ENCODE measurements at places on chromosomes 12 and 14. TPM values are rescaled to one million over a fixed set of nuclear protein-coding genes. Genes with fewer than 3 reads are reported as not detected.

The R3HDM2 gene
- total RNA-seq, result 24.9 TPM

The C12orf56 gene
- not detected for total RNA-seq

The NR2C1 gene
- total RNA-seq, result 29.5 TPM

The TMEM52B gene
- total RNA-seq, result not detected

The MANSC4 gene
- total RNA-seq, result not detected

The TAS2R30 gene
- total RNA-seq, result 2.0 TPM

The SPATS2 gene
- 22.7 TPM for total RNA-seq

The RFX4 gene
- total RNA-seq, result not detected

The TROAP gene
- total RNA-seq, result 48.8 TPM

The SCNN1A gene
- total RNA-seq, result 0.56 TPM

The TTLL5 gene
- 21.4 TPM for total RNA-seq

Measured in GM12878 (cell line).